ENCODE measurements at places on chromosomes 16 and 17.

DNA sequence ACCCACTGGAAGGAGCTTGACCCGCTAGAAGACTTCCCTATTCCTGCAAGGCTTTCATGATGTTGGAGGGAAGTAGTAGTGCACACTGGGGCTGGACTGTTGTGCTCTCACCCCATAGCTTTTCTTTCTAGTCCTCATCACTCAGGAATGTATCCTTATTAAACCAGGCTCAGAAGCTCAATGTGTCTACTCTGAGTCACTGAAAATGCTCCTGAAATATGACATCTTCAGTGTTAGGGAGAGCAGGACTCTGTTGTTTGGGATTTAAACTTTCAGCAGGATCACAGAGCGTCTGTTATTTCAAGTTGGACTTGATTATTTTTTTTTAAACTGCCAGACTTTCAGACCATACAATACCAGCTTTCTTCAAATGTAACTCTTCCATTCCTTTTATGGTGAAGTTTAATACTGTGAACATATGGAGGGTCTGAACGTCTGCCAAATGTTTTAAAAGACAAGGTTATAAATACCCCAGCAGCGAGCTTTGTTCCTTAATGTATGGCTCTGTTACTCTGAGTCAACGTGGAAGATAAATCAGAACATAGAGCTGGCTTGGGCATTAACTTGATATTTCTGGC, 257.5 kb downstream of the CDH11 start:
- DNase-seq = no peak

- DNase-seq = no peak
Measured at GRCh38 chr16:89135971-89136765, 35.4 kb upstream of the CDH15 start.

DNA sequence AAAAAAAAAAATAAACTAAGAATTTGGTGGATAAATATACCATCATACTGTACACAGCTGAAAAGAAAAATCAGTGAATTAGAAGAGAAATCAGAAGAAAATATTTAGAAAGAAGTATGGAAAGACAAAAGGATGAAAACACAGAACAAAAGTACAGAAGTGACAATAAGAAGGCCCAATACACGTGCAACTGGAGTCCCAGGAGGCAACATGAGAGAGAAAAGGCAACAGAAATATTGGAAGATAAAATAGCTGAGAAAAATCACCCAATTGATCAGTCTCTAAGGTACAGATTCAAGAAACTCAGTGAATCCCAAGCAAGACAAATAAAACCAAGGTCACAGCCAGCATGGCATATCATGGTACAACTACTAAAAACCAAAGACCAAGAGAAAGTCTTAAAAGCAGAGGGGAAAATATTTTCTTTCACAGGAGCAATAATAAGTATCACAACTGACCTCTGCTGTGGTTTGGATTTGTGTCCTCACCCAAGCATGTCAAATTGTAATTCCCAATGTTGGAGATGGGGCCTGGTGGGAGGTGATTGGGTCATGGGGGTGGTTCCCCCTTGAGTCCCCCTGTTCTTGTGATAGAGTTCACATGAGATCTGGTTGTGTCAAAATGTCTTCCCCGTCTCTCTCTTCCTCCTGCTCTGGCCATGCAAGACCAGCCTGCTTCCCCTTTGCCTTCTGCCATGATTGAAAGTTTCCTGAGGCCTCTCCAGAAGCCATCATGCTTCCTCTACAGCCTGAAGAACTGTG, 20.2 kb upstream of the ENGASE start:
- no peak for DNase-seq

DNA sequence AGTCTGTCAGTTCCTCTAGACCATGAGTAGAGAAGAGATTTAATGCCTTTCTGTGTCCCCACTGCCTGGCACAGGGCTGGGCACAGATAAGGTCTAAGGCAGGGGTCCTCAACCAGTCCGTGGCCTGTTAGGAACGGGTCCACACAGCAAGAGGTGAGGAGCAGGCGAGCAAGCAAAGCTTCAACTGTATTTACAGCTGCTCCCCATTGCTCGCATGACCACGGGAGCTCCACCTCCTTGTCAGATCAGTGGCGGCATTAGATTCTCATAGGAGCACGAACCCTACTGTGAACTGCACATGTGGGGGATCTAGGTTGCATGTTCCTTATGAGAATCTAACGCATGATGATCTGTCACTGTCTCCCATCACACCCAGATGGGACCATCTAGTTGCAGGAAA, 1.8 kb downstream of the B9D1 start:
- no peak for DNase-seq

GRCh38 chr16:55498101-55498500, 10.8 kb upstream of the LPCAT2 start:
- DNase-seq = no peak

GRCh38 chr17:81514739-81515529, 2.3 kb upstream of the ACTG1 start:
- peak; percentile 67 for DNase-seq

GRCh38 chr17:2081564-2081963, 26.7 kb downstream of the HIC1 start:
- no peak for DNase-seq

GRCh38 chr17:56203430-56203829, 50.2 kb downstream of the ANKFN1 start:
- DNase-seq = no peak

GRCh38 chr16:82603784-82604411, 22.9 kb upstream of the CDH13 start:
- DNase-seq = no peak

DNA sequence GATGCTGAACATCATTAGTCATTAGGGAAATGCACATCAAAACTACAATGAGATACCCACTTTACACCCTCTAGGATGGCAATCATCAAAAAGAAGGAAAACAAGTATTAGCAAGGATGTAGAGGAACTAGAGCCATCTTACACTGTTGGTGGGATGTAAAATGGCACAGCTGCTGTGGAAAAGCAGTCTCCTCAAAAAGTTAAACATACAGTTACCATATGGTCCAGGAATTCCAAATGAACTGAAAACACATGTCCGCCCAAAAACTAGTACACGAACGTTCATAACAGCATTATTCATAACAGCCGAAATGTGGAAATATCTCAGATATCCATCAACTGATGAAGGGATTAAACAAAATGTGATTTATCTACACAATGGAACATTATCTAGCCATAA, 7.0 kb downstream of the FBF1 start:
- no peak for DNase-seq
